Kidney glomerular epithelial cell (primary cell): ENCODE measurements at places on chromosomes 16 and 17.

GRCh38 chr16:30780549-30780948, 6.5 kb downstream of the ZNF629 start:
- no peak for DNase-seq

DNA sequence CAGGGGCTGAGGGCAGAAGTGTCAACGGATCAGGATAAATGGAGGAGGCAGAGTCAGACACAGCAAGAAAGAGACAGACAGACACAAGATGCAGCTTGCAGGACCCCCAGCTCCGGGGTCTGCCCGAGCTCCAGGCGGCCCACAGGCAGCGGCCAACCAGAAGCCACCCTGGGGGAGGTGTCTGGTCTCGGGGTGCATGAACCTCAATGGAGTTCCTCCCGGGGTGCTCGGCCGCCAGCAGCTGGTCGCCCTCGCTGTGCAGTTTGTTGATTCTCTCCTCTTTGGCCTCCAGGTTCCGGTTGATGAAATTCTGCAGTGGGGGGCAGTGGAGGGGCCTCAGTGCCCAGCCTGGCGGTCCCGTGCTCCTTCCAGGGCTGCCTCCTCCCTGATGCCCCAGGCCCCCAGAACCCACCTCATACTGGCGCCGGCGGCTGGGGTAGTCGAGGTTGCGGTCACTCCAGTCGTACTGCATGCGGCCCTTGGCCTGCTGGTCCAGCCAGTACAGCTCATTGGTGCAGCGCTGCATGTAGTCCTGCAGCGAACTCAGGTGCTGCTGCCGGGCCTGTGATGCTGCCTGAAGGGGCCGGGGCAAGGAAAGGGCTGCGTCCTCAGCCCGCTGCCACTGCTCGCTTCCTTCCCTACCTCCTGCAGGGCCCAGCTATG, 38.0 kb downstream of the PPL start:
- DNase-seq = no peak

GRCh38 chr17:8391711-8392110, 5.9 kb downstream of the RNF222 start:
- DNase-seq = no peak

DNA sequence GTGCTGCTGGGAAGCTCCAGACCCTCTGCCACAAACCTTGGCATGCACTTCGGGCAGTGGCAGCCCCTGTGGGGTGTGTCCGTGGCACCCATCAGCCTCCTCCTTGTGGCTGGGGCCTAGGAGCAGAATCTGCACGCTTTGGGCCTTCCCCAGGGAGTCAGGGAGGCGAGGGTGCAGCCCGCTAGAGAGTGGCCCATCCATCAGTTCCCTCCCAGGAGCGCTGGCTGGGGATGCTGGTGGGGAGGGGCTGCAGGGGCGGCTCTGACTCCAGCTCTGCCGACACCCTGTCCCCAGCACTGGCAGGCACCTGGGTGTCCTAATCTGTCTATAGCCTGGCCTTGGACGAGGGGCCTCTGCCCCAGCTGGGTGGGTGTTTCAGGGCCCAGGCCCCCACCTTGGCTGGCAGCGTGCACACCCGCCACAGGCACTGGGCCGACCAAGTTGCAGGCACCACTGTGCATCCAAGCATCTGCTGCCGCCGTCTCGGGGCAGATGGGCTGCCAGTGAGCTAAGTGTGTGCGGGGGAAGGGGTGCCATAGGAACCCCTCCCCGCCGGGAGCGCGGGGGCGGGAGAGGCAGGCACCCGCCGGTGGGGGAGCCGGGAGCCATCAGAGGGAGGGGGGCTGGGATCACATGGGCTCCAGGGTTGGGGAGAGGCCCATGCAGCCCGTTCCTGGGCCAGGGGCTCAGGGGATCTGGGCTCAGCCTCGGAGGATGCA, 30.2 kb downstream of the ENDOV start:
- DNase-seq = no peak

GRCh38 chr17:67718325-67718941, 697 bp downstream of the NOL11 start:
- DNase-seq = peak; percentile 33

DNA sequence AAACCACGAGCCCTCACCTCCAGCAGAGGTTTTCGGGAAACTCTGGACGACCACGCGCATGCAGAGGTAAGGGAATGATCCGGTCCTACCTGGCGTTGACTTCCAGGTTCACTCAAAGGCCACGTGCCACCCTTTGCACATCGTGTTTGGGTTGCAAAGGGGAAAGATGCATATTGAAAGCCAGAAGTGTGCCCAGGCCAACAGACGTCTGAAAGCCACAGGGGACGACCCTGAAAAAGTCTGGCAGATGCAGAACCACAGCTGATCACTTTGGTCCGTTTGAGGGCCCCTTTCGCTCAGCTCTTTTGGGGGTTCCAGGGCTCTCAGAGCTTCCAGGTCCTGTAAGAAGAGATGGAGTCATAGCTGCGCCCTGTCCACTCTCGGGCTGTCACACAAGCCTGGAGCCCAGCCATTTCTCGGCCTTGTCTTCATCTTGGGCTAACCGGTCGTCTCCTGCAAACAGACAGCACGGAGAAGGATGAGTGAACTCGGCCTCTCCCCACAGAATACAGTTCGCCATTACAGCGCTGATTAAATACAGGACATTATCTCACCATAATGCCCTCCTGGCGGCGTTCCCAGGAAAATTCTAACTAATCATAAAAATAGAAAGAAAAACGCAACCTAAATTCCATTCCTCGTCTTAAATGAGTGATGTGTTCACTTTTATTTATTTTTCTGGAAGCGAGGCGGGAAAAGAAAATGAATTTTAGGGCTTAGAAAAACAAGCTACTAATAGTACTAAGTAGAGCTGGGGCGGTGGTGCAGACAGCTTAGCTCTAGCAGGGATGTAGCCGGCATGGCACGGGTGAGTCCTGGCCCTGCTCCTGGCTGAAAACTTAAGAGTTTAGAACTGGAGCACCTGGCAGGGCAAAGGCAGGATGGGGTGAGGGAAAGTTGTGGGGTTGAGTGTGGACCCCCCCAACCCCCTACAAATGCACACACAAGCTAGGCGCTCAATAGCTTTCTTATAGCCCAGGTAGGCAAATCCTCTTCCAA, 45.5 kb upstream of the ZFHX3 start:
- DNase-seq = no peak

DNA sequence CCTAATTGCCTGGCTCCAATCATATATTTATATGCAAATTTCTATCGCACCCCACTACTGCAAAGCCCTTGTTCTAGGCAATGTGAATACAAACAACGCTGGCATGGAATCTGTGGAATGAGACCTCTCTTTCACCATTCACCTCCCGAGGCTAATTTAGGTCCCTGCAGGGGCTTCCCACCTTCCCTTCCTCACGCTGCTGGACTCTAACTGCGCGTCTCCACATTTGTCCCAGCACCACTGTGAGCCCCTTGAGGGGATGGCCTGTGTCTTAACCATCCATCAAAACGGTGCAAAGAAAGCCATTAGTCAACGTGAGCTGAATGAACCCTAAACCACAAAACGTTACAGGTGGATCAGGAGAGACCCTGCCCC, 1.6 kb downstream of the TMEM114 start:
- no peak for DNase-seq

DNA sequence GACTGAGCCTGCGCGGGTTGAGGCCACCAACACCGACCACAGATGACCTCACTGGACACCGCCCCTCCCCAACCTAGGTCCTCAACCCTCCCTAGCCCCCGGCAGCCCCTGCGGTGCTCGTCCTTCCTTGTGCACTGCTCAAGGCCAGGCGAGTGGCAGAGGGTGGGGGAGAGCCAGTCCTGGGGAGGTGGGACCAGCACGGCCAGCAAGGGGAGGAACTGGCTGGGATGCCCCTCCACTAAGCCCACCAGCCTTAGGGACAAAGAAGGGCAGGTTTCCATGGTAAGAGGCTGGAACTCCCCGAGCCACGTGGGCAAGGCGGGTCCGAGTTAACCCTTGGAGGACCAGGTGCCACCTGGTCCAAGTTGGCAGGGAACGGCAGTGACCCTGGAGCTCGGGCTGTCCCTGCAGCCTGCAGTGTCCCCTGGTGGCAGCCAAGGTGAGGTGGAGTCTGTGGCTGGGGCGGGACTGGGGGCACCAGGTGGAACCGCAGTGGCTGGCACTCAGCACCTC, 9.2 kb downstream of the FSCN2 start:
- DNase-seq = no peak

DNA sequence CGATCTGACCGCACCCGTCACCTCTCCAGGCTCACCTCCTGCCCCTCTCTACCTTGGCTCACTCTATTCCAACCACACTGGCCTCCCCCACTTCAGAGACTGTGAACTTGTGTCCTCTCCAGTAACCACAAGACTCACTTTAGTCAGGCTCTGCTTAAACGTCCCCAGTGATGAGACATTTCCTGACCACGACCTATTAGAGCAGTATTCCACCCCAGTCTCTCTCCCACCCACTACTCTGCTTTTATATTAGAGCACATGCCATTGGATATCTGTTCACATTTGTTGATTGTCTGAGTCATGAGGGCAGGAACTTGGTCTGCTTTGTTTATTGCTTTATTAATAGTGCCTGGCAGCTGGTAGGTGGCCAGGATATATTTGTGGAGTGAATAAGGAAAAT, 20.1 kb downstream of the COX11 start:
- DNase-seq = peak; percentile 93

- DNase-seq = no peak
Observed at GRCh38 chr16:14070555-14070876, 603 bp upstream of the MRTFB start.

GRCh38 chr16:72434159-72434558, 262.2 kb upstream of the PMFBP1 start:
- DNase-seq = no peak

GRCh38 chr17:74020522-74020921, 183.0 kb upstream of the RPL38 start:
- no peak for DNase-seq

GRCh38 chr17:66637491-66637890, 197.4 kb upstream of the CACNG5 start:
- peak; percentile 16 for DNase-seq

DNA sequence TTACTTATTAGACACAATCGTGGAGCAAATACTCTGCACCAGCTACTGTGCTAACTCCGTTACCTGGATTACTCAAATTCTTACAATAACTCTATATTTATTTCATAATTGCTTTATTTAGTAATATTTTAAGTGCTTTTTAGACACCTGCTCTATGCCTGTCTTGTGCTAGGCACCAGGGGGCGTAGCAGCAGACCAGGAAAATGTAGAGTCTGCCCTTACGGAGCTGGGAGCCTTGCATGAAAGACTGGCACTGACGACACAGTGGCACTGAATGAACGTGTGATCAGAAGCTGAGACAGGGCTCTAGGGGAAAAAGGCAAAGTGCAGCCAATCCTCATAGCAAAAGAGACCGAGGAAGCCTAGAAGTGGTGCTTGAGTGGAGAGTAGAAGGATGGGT, 486.5 kb downstream of the CDH13 start:
- peak; percentile 9 for DNase-seq

DNA sequence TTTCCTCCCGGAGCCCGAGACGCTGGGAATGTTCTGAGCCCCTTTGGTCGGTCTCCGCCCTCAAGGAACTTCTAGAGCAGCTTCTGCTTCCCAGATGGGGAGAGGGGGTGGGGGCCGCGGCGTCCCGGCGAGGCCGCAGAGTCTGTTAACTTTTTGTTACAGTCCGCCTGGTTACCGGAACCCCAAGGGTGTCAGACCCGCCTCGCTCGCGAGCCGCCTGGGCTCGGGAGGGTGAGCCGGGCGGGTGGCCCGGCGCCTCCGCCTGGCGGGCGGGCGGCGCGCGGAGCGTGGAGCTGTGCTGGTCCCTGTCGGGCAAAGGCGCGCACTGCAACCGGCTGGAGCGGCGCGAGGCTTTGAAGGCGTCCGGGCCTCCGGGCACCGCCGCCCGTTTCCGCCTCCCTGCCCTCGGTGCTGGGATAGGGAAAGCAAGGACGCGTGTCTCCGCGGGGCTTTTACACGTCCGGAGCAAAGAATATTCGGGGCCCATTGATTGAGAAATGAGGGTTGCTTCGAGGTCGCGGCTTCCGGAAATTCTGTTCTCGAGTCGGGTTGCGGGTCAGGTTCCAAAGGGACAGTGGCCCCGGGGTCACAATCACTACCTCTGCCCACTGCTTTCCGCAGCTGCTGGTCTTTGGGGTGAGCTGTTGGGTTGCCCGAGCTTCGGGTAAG, 1.7 kb downstream of the HS3ST3B1 start:
- DNase-seq = peak; percentile 48

GRCh38 chr17:45828171-45828570, 16.5 kb upstream of the SPPL2C start:
- no peak for DNase-seq

DNA sequence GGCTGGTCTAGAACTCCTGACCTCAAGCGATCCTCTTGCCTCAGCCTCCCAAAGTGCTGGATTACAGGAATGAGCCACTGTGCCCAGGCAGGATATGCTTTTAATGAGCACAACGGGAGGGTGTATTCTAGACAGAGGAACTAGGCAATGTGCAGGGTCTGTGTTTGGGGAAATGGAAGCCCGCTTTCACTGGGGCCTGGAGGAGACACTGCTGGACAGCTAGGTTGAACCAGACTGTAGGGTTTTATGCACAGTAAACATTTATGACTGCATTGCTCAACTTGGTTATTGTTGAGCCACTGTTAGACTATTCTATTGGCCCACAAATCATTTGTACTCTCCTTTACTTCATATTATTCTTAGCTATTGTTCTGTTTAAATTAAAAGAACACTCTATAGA, 10.2 kb upstream of the SIAH1 start:
- DNase-seq = no peak

- no peak for DNase-seq
Observed at GRCh38 chr16:88352261-88353200, 30.2 kb upstream of the ZNF469 start.

- DNase-seq = no peak
Observed at GRCh38 chr17:27530764-27531391, 74.6 kb downstream of the KSR1 start.

DNA sequence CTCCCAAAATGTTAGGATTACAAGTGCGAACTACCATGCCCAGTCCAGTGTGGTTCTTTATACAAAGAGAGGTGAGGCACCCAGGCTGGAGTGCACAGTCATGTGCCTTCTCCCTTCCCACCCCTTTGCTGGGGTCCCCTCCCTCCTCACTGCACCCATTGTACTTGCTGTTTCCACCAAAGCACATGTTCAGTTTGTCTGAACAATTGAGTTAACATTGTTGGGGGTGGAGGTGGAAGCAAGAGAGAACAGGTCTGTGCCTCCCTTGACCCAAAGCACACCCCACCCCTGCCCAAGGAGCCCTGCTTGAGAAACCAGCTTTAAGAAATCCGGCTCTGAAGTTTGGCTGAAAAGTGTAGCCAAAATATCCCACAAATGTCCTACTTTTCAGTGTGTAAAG, 142.3 kb upstream of the CDH5 start:
- no peak for DNase-seq

- DNase-seq = no peak
Observed at GRCh38 chr17:73620414-73620813, 23.8 kb downstream of the SDK2 start.

GRCh38 chr16:65570261-65570660, 448.4 kb upstream of the CDH11 start:
- DNase-seq = no peak

DNA sequence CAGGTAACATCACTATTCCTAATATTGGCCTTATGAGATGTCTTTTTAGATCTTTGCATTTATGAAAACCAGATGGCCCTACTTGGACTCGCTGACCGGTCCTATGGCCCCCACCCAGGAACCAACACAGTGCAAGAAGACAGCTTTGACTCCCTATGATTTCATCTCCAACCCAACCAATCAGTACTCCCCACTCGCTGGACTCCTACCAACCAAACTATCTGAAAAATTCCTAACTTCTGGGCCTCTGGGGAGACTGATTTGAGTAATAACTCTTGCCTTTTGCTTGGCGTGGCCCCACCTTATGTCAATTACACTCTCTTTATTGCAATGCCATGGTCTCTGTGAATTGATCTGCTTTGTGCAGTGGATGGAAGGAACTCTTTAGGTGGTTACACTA, 828.9 kb downstream of the CDH11 start:
- DNase-seq = no peak
